Stimulated activated CD4-positive, alpha-beta T cell treated with anti-CD3 and anti-CD28 coated beads, Interleukin-15, amount 100 ng/mL, for 48 hours (primary cell): ENCODE measurements at places on chromosomes 13 and 19.

- DNase-seq = no peak
Measured at GRCh38 chr19:50854636-50855410, at the start of gene KLK3. TSS of gene KLK3 (plus strand) at chr19:50854915. CDS start at chr19:50854956, 41 bp downstream.

DNA sequence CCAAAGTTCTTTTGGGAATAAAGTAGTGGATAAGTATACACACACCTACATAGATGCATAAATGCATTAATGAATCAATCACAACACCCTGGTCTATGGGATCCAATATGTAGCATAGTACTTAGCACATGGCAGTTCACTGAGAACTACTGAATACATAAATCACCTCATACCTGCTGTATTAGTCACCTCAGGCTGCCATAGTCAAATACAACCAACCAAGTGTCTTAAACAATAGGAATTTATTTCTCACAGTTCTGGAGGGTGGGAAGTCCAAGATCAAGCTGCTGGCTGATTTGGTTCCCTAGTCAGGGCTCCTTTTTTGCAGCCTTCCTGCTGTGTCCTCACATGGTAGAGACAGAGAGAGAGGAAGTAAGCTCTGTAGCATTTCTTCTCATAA lies 228.2 kb downstream of the NHLRC3 start:
- DNase-seq = no peak

- DNase-seq = no peak
Measured at GRCh38 chr13:93220073-93220472, 6.5 kb upstream of the GPC6 start.

GRCh38 chr13:110339975-110340550 lies 33.0 kb downstream of the COL4A2 start:
- no peak for DNase-seq

DNA sequence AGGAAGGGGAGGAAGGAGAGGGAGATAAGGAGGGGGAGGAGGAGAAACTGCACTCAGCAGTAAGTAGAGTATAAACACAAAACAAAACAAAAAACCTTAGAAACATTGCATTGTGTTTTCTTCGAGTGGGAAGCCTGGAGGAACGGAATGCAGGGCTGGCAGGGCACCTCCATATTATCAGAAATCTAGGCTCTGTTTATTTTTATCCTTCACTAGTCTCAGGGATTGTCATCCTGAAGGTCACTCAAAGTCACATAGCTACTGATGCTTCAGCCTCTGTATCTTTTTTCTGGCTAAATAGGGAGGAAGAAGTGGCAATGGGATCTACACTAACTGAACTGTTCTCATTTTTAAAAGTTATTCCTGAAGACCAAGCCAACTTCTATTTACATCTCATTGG lies 467.8 kb downstream of the KCTD12 start:
- no peak for DNase-seq

DNA sequence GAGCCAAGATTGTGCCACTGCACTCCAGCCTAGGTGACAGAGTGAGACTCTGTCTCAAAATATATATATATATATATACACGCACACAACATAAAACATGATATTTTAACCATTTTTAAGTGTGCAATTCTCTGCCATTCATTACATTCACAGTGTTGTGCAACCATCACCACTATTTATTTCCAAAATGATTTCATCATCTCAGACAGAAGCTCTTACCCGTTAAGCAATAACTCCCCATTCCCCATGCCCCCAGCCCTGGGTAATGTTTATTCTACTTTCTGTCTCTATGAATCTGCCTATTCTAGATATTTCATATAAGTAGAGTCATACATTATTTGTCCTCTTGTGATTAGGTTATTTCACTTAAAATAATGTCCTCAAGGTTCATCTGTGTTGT lies 20.3 kb downstream of the WDR88 start:
- DNase-seq = no peak

DNA sequence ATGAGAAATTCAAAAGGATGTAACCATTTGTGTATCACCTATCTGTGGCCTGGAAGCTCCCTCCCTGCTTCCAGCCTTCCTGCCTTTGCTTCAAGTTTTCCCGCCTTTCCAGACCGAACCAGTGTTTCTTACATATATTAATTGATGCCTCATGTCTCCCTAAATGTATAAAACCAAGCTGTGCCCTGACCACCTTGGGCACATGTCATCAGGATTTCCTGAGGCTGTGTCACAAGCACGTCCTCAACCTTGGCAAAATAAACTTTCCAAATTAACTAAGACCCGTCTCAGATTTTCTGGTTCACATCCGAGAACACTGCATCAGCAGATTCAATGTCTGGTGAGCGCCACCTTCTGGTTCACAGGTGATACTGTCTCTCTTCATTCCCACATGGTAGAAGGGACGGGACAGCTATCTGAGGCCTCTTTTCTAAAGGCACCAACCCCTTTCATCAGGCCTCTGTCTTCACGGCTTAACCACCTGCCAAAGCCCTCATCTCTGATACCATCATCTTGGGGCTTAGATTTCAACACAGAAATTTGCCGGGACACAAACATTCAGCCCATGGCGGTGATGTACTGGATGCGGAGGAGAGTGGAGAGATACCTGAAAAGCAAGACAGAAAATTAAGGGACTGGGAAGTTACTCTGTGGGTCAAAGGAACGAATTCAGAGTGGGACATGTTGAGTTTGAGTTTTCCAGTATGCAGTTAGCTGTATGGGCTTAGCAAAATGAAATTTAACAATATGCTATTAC lies 58.7 kb upstream of the PABPC3 start:
- DNase-seq = peak; percentile 32

DNA sequence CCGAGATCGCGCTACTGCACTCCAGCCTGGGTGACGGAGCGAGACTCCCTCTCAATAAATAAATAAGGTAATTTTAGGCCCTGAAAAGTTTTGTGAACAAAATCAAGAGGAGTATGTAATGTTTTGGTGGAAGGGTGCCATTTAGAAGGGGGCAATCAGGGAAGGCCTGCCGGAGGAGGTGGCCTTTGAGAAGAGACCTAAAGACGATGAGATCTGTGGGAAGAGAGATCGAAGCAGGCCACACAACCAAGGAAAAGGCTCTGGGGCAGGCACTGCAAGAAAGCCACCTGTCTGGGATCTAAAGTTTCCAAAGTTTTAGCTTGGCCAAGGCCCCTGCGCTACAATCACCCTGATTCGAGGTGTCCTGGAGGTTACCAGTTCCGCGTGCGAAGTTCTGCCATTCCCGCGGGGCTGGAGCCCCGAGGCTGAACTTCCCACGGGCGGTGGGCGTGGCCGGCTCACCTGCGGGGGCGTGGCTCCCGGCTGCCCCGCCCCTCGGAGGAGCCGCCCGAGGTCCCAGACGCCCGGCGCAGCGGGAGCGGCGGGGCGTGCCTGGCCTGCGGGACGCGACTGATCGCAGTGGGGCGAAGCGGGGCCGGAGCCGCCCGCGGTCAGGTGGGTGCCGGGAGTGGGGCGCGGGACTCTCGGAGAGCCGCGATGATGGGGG lies at the start of gene KLC3:
TSS of gene KLC3 (plus strand) at position 519 of the 667 bp plus-strand sequence. CDS start 4,792 bp downstream, outside the sequence.
- peak; percentile 10 for DNase-seq

DNA sequence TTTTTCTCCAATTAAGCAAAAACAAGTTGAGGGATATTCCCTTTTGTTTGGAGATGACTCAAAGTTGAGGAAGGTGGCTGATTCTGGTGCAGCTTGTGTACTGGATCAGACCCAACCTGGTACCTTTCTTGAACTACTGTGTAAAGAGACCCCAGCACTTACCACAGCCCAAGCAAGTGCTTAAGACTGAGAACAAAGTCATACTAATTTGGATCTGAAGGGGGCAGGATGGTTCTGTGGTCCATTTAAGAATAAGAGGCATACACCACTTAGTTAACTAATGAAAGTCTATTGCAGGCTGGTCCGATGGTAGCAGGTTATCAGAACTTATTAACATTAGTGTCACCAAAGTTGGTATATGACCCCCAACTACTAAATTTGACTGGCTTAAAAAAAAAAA lies 6.3 kb downstream of the THSD1 start:
- DNase-seq = no peak

DNA sequence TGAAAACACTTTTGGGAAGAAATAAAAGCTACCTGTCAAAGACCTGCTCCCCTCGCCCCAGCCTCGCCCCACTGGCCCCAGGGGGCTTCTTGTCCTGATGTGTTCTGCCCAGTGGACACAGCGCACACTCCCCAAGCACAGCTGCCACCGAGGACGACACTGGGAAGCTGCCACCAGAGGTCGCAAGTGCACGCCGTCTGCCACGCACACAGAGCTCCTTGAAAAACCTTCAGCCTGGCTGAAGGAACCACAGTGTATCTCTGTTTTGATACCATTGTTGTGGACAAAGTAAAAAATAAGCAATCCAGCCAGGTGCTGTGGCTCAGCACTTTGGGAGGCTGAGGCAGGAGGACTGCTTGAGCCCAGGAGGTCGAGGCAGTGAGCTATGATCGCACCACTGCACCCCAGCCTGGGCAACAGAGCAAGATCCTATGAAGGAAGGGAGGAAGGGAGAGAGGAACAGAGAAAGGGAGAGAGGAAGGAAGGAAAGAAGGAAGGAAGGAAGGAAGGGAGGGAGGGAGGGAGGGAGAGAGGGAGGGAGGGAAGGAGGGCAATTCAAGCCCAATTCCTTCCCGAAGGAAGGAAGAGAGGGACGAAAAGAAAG lies 57.3 kb downstream of the CEBPG start:
- peak; percentile 40 for DNase-seq
